ENCODE measurements at places on chromosomes 4 and X.

- no peak for DNase-seq
Observed at GRCh38 chrX:47160781-47161180, 15.8 kb downstream of the RBM10 start.

GRCh38 chrX:119790977-119791436 lies 423 bp downstream of the RPL39 start:
- peak; percentile 29 for DNase-seq

- no peak for DNase-seq
Observed at GRCh38 chr4:7842384-7843279, 97.0 kb downstream of the AFAP1 start.

- DNase-seq, result no peak
Observed at GRCh38 chr4:157918036-157918832, 254.6 kb downstream of the GASK1B start.

- DNase-seq, result no peak
Observed at GRCh38 chrX:135556055-135556454, 35.6 kb downstream of the INTS6L start.

GRCh38 chr4:60857130-60857753 lies 342.9 kb upstream of the ADGRL3 start:
- DNase-seq, result no peak

DNA sequence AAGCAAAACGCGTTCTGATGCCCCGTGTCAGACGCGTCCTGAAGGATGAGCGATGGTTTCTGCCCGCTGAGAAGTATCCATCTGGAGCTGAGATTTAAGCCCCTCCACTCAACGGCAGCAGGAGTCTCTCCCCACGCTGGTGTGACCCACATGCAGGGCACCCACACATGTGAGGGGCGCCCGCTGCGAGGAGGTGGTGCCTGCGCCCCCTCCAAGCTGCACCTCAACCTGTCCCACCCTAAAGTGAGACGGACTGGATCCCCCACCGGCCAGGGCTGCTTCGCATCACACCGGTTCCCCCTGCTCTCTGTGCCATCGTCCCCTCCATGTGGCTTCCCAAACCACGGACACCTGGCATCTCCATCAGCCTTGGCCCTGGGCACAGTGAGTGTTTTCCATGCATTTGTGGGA lies 4.5 kb upstream of the PDE6B start:
- no peak for DNase-seq

DNA sequence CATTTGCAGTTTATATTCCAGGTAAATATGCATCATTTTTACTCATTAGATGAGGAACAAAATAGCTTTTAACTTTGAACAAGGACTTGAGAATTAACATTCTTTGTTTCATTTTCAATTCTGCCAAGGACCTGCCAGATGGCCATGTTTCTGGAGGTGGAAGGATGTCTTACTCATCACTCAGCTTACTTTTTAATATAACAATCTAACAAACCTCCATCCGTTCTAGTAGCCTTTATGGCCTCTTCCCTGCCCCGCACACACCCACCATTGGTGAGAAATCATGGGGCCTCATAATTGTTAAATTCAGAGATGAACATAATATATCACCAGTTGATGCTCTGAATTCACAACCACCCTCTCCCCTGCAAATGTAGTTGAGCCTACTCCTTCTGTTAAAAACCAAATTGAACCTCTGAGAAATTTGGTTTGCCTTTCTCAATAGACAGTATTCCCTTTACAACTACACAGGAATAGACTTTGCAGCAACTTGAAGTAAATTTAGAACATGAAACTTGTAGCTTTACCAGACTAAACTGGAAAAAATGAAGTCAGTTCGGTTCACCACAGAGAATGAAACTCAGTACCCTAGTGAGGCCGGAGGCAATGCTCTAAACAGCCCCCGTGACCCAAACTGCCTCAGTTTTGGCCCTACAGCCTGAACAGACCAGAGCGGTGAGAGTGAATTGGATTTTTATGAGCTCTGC lies 50.1 kb upstream of the ACSL4 start:
- DNase-seq, result no peak

GRCh38 chr4:26542991-26543390 lies 40.9 kb upstream of the TBC1D19 start:
- DNase-seq, result no peak

DNA sequence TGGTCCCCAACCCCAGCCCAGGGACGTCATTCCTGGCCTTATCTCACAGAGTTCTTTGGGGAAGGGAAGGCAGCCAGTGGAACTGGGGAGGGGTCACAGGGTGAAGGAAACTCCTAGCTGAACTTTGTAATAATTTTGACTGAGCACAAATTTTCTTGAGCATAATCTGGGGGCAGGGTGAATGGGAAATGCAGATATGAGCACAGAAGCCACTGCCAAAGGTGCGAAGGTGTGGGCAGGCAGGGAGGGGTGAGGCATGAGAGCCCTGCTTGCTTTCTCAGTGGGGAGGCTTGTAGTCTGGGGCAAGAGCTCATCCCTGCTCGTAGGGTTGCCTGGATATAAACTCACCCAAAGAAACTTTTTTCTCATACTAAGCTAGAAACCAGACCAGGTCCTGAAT lies 34.9 kb downstream of the MGAT4D start:
- DNase-seq, result no peak

GRCh38 chr4:153543351-153543750 lies 77.2 kb downstream of the TMEM131L start:
- no peak for DNase-seq

DNA sequence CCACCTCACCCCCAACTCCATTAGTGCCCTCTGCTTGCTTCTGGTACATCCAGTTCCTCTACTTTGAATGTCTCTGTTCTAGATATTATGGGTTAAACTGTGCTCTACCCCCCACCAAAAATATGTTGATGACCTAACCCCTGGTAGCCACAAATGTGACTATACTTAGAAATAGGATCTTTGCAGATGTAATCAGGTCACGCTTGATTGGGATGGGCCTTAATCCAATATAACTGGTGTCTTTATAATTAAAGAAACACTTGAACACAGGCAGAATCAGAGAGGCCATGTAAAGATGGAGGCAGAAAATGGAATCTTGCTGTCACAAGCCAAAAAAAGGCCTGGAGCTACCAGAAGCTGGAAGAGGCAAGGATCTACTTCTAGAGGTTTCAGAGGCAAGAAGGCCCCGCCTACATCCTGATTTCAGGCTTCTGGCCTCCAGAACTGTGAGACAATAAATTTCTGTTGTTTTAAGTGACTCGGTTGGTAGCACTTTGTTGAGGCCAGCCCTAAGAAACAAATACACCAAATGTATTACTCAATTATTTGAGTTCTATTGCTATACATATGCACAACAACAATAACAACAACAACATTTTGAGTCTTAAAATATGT lies 220.0 kb downstream of the PPP3CA start:
- no peak for DNase-seq

DNA sequence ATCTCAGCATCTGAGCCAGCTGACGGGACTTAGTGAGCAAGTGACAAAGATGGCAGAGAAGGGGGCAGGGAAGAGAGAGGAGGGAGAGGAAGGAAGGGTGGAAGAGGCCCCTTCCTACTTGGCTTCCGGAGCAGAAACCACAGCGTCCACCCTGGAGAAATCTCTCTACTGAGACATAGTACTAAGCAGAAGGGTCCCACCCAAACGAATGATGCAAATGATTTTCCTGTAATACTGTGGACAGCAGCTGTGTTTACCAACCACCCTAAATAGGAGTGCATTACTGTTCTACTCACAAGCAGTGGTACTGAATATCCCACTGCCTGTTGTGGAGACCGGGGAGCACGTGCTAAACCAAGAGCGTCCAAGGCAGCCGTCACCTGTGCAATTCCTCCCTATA lies 29.4 kb downstream of the DTHD1 start:
- DNase-seq, result no peak

GRCh38 chr4:76435528-76436319 lies 695 bp downstream of the SHROOM3 start:
- no peak for DNase-seq

DNA sequence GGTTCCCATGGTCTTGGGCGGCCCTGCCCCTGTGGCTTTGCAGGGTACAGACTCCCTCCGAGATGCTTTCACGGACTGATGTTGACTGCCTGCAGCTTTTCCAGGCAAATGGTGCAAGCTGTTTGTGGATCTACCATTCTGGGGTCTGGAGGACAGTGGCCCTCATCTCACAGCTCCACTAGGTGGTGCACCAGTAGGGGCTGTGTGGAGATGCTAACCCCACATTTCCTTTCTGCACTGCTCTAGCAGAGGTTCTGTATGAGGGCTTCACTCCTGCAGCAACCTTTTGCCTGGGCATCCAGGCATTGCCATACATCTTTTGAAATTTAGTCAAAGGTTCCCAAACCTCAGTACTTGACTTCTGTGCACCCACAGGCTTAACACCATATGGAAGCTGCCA lies 176.1 kb downstream of the DCAF12L1 start:
- no peak for DNase-seq

DNA sequence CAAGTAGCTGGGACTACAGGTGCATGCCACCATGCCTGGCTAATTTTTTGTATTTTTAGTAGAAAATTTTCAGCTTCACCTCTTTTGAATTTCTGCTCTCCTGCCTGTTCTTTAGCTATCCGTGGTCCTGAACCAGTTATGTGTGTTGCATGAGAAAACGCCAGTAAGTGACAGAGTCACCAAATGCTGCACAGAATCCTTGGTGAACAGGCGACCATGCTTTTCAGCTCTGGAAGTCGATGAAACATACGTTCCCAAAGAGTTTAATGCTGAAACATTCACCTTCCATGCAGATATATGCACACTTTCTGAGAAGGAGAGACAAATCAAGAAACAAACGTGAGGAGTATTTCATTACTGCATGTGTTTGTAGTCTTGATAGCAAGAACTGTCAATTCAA lies 13.9 kb downstream of the ALB start:
- DNase-seq, result no peak

GRCh38 chr4:63563288-63564014 lies 845.8 kb downstream of the TECRL start:
- DNase-seq, result no peak

- no peak for DNase-seq
Observed at GRCh38 chr4:80393970-80394250, 58.4 kb downstream of the CFAP299 start.

GRCh38 chr4:112517067-112517634 lies 1.2 kb upstream of the NEUROG2 start:
- no peak for DNase-seq

- no peak for DNase-seq
Observed at GRCh38 chr4:110474481-110474880, 1.5 kb upstream of the ENPEP start.

DNA sequence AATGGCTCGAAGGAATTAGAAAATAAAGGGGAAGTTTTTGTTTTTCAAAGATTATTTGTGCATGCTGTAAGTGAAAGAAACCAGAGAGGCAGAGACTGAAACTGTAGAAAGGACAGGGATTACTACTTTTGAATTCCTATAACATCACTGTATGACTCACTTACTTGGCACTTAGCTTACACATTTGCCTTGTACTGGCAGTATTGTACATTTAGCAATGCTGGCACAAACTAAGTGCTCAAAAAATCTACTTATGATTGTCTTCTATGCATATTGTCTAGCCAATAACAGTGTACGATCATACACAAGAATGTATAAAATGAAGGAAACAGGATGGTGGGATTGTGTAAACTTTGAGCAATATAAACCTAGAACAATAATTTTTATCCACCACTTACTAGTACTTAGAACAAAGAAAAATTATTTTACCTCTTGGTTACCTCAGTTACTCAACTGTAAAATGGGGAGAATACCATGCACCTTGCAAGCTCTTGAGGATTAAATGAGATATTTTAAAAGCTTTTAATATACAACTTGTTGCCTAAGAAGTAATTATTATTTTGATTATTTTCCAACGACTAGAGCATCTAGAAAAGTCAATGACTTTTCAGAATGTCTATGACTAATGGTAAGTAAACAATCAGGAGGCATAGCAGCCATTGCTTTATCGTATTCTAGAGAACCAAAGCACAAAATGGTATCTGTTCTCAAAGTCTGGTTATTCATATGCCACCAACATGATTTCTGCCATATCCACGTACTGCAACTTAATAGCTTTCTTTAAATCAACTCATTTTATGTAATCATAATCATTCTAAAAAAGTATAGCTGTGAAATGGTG lies 4.7 kb downstream of the FAM120C start:
- no peak for DNase-seq

- no peak for DNase-seq
Observed at GRCh38 chr4:153731239-153731638, 28.6 kb downstream of the RNF175 start.

DNA sequence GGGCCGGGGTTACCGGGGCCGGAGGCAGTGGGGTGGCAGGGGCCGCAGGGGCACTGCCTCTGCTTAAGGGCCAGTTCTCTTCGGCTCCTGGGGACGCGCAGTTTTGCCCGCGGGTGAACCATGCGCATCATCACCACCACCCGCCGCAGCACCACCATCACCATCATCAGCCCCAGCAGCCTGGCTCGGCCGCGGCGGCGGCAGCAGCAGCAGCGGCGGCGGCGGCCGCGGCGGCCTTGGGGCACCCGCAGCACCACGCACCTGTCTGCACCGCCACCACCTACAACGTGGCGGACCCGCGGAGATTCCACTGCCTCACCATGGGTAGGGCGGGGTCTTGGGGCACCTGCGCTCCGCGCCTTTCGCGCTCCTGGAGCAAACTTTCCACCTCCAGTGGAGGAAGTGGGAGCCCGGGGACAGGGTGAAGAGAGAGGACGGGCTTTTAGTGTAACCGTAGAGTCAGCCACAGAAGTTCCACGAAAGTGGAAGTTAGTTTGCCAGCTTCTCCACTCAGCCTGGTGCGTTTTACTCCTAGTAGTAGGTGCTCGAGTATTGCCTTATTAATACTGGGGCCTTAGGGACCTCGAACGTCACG lies 729 bp downstream of the GSX2 start:
- DNase-seq, result no peak

DNA sequence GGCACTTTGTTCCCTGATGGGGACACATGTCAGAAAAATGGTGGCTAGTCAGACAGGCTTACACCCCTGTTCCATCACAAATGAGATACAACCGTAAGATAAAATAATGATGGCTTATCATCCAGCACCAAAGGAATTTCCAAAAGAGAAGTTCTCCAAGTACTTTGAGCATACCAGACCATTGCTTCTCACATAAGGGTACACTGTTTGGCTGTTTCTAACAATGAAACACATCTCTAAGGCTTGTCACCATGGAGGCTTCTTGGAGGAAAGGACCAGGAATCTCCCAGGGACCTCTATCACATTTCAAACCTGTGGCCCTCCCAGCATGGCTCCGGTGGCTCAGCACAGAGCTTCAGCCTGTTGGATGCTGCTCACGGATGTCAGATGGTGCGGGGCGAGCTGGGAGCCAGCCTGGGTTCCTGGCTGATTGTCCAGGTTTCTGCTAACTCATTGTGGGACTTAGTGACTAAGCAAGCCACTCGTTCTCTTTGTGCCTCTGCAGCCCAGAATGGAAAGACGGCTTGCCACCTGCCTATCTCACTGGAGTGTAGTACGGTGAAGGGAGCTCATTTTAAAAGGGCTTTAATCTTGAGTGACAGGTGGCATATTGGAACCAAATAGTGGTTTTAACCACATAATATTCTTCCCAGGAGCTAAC lies 54.5 kb downstream of the FHDC1 start:
- DNase-seq, result no peak

Data from activated CD4-positive, alpha-beta T cell treated with anti-CD3 and anti-CD28 coated beads, Interleukin-2, amount 50 U/mL, for 24 hours (primary cell).